ENCODE measurements at places on chromosomes 12 and 14. TPM values are rescaled to one million over a fixed set of nuclear protein-coding genes. Genes with fewer than 3 reads are reported as not detected.

The HAL gene
- 1.2 TPM for total RNA-seq

The NKX2-1 gene
- total RNA-seq, result not detected

The BEGAIN gene
- 0.78 TPM for total RNA-seq

The TRPV4 gene
- 1.4 TPM for total RNA-seq

The BATF gene
- 0.26 TPM for total RNA-seq

The SLC5A8 gene
- total RNA-seq, result not detected

The HOXC5 gene
- total RNA-seq, result 0.39 TPM

The CELA1 gene
- total RNA-seq, result not detected

The KRT77 gene
- total RNA-seq, result not detected

The KRT81 gene
- total RNA-seq, result 0.13 TPM

The CDCA3 gene
- total RNA-seq, result 3.5 TPM

The NT5DC3 gene
- total RNA-seq, result 12.8 TPM

The UNG gene
- 17.2 TPM for total RNA-seq

The CAPZA3 gene
- total RNA-seq, result not detected

The TSPAN19 gene
- total RNA-seq, result not detected

The PELI2 gene
- 7.6 TPM for total RNA-seq

The RPGRIP1 gene
- not detected for total RNA-seq

The KRT78 gene
- not detected for total RNA-seq

The ZFYVE26 gene
- total RNA-seq, result 26.7 TPM

The CACNA2D4 gene
- total RNA-seq, result 1.5 TPM

The GUCY2C gene
- not detected for total RNA-seq

The HELB gene
- 5.0 TPM for total RNA-seq

The KRT71 gene
- total RNA-seq, result not detected

The KCNMB4 gene
- 1.6 TPM for total RNA-seq

The ABHD12B gene
- total RNA-seq, result not detected

Data from smooth muscle cell of the pulmonary artery (primary cell).